ENCODE measurements at places on chromosomes 4 and X.

- no peak for DNase-seq
These were observed 46.5 kb upstream of the PGRMC1 start for GRCh38 chrX:119189595-119189994.

GRCh38 chr4:174256277-174256713 lies 27.2 kb downstream of the FBXO8 start:
- no peak for DNase-seq

GRCh38 chr4:95599777-95600400 lies 51.1 kb upstream of the UNC5C start:
- DNase-seq, result no peak

DNA sequence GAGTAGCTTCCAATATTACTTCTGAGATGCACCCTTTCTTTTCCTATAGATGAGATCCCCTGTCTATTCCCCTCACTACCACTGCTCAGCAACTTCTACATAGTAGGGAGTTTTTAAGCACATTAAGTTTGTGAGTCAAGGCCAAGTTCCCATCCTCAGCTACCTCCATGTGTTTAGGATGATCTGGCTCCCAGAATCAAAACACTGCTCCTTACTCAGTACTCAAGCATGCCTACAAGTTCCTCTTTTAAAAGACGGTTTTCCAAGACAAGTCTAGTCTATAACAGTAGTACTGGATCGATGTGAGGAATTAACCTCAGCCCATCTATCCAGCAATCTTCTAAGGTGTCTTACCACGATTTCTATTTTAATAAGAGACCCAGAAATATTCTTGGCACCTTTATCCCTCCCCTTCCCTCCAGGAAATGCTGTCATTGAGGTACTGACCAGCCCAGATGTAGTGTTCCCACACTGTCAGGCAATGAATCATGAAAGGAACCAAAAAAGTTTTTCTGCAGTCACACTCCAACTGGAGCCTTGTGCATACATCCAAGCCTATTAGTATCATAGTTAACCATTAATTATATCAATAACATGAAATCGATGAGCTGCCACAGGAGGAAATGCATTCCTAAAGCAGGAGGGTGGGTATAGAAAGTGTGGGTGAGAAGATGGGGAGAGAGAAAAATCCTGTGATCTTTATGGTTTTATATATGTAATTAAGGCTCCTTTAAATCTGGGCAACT lies 29.6 kb downstream of the AREG start:
- no peak for DNase-seq

- no peak for DNase-seq
These were observed 124.9 kb downstream of the PTTG2 start for GRCh38 chr4:38084877-38085711.

DNA sequence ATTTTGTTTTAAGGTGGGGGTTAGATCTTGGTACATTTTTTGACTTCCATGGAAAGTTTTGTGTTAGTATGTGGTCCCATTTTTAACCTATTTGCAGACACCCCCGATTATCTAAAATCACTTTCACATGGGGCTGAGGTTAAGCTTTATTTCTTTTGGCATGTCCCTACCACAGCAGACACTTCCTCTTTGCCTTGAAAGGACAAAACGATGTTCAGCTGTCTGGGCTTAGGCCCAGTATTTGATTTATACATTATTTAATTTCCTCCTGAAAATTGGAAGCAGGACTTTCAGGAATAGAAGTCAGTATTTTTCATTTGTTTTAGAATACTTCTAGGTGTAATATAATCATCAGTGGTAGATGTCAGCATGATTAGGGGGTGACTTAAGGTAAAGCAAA lies 112.4 kb upstream of the SPRY1 start:
- DNase-seq, result no peak

DNA sequence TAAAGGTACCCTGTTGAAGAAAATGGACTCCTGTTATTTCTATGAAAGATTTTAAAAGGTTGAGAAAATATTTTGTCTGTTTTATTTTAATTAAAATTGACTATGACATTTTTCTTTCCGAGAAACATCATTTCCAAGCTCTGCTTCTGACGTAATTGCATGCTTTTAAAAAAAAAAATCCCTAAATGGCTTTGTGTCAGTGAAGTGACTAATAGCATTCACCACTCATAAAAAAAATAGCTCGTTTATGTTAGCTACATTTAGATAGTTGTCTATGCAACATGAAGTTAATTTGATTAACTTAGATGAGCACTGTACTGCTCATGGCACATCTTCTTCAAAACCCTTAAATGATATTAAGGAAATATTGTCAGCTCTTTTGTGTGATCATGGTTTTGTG lies 105.1 kb upstream of the KLHL13 start:
- no peak for DNase-seq

- no peak for DNase-seq
These were observed 102.0 kb downstream of the ARSF start for GRCh38 chrX:3143043-3143799.

GRCh38 chr4:153207567-153207966 lies 3.3 kb downstream of the TRIM2 start:
- DNase-seq, result no peak

- no peak for DNase-seq
These were observed 505.0 kb upstream of the PITX2 start for GRCh38 chr4:111127841-111128240.

- no peak for DNase-seq
These were observed 4.1 kb upstream of the ARX start for GRCh38 chrX:25019707-25020390.

GRCh38 chr4:27043200-27043599 lies 182.6 kb downstream of the STIM2 start:
- no peak for DNase-seq

DNA sequence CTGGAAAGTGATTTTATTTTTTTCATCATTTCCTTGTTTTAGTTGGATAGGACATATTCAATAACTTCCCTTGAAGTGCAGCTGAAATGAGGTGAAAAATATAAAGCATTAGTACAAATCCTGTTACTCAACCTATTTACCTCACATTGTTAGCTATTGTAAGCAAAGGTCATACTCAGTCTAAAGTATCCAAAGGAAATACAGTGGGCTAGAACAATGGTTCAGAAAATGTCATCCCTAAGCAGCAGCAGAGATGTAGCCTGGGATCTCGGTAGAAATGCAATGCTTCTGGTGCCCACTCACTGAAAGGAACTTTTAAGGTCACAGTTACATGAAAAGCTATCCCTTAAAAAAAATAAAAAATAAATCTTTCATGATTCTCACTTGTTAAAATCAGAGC lies 300.6 kb downstream of the PPP4R3C start:
- no peak for DNase-seq

DNA sequence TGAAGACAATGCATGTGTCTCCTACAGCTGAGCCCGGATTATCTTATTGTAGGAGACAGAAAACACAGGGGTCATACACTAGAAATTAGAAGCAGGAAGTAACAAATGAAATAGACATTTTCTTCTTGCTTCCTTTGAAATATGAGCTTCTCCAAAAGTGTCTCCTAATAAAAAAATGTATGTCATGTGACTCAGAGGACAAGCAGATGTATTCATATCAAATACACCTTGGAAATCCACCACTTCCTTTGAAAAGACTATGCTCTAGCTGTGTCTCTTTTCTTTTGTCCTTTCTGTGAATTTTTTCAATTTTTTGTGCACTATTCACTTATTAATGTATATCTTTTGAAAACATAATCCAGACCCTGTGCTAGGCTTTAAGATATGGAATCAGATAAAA lies 1906.2 kb downstream of the C4orf33 start:
- no peak for DNase-seq

- DNase-seq, result no peak
These were observed 17.2 kb downstream of the FLNA start for GRCh38 chrX:154357205-154357604.

Data from hippocampal formation (tissue), 2 donors.